ENCODE measurements at places on chromosomes 12 and 14.

DNA sequence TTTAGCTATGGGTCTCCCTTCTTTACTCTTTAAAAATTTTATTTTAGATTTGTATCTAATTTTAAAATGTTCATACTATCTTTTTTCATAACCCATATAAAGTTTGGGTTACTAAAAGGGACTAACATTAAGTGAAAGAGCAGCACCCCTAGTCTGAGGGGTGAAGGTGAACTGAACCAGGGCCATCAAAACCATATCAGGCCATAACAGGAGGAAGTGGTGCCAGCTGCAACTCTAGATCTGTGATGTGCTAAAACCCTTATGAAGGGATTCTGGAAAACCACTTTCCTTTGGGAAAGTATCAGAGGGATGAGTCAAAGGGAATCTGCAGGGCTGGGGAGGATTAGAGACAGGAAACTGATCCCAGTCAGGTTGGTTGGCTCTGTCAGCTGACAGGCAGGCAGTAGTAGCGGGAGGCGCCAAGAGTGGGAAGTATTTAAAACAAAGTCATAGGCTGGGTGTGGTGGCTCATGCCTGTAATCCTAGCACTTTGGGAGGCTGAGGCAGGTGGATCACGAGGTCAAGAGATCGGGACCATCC, 162.5 kb downstream of the PPM1H start:
- DNase-seq = peak; percentile 75

DNA sequence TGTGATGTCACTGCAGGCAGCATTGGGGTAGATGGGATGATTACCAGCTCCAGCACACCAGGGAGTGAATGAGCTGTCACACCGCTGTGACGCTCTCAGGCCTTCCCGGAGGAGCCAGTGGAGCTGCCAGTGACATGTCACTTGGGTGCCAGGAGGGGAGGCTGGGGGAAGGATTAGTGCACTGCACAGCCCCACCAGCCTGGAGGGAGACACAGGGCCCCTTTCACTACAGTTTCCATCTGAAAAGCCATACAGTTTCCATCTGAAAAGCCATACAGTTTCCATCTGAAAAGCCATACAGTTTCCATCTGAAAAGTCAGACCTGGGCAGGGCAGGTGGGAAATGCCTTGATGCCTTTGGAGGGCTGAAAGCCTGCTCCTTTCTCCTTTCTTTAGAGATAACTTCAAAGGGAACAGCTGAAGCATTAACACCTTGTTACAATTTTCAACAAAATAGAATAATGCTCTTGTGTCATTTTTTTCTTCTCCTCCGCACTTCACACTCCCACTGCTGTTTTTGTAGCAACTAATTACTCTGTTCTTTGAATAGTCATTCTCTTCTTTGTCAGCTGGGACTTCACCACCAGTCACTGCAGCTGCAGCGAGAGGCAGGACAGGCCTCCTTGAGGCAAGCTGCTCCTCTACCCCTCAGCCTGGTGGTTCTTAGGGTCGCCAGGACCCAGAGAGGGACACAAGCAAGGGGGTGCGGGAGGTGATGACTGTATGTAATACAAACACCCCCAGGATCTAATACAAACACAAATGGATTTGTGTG, 256.9 kb upstream of the RGS6 start:
- no peak for DNase-seq

DNA sequence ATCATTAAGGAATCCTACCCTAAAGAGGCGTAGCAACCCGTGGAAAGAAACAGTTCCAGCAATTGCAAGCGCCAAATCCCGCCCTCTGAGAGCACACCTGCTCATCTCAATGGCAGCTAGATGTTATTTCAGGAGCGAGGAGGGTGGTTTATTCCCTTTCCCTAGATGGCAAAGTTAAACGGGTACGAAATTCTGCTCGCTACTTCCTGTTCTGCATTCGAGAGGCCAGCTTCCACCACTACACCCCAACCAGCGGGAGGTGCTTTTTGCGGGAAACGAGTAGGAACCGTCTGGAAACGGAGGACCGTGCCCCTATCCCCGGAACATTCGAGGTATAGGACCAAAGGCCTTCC, 536 bp downstream of the VPS29 start:
- peak; percentile 25 for DNase-seq

DNA sequence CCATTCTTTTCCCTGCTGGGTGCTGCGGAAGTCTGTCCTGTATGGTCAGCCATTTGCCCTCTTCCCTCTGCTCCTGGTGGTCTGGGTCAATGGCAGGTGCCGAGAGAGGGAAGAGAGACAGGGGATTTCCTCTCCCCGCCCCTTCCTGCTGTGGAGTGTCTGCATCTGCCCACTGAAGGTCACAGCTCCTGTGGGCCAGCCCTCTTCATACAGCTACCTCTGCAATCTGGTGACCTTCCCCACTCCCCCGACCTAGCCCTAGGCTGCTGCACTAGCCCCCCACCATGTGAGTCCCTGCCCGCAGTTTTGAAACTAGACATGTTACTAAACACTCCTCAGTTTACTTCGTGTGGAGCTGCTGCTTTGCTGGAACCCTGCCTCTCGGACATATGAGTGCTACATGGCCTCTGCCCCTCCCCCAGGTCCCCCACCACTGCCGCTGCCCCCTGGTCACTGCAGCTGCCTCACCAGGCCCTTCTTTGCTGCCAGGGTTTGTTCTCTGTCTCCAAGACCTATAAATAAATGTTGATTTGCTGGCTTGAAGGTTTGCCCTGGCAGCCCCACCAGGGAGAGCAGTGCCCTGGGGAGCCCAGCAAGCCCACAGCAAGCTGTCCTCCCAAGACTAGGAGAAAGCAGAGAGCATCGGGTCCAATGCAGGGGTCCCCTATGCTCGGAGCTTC, 102.9 kb downstream of the DPF3 start:
- DNase-seq = no peak

- peak; percentile 75 for DNase-seq
Observed at GRCh38 chr14:68685419-68686204, 107.3 kb downstream of the ZFP36L1 start.

GRCh38 chr12:121713257-121713777, 765 bp downstream of the TMEM120B start:
- DNase-seq = no peak

- no peak for DNase-seq
Observed at GRCh38 chr14:42929806-42930480, 1323.3 kb downstream of the LRFN5 start.

DNA sequence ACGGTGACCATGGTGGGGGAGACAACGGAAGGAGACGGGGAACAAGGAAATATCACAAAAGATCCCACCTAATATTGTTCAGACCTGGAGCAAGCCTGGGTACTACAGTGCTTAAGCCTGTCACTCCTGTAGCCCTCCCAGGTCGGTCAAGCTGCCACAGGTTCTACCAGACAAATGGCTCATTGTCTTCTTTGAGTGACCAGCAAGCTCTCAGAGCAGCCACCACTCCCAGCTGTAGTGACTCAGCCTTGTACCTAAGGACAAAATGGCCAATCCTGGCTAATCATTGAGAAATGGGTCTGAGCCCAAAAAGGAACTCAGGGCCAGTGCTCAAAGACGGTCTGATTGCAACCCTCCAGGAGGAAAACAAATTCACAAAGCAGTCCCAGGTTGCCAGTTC, 238.4 kb upstream of the NOS1 start:
- DNase-seq = no peak

DNA sequence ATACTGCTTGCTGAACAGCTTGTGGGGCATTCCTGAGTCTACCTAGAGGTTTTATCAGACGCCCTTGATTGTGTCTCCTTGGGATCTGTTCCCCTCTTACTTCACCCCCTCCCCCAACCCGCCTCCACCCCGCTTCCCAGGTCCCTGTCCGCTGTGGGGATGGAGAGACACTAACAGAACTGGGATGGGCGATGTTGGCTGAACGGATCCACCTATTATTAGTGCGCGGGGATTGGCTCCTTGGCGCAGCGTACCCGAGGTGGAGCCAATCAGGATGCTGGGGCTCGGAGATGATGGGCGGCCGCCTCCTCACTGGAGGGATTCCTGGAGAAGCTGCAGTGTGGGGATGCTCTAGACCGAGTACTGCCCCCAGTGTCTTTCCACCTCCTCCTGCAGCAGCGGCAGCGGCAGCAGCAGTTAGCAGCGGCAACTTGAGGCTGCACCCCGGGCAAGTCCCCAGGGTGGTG, at the start of gene SYT1:
Gene SYT1 (plus strand): TSS at position 372 of the 467 bp plus-strand sequence.
- DNase-seq = peak; percentile 83

GRCh38 chr12:4272424-4273272, 914 bp upstream of the CCND2 start:
- DNase-seq = no peak

DNA sequence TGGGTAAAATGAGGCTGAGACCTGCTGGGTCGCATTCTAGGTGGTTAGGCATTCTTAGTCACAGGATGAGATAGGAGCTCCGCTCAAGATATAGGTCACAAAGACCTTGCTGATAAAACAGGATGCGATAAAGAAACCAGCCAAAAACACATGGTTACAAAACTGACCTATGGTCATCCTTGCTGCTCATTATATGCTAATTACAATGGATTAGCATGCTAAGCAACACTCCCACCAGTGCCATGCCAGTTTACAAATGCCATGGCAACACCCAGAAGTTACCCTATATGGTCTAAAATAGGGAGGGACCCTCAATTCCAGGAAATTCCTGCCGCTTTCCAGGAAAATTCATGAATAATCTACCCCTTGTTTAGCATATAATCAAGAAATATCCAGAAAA, 132.4 kb downstream of the BRMS1L start:
- no peak for DNase-seq

GRCh38 chr12:68481181-68481941, 129.3 kb upstream of the RAP1B start:
- DNase-seq = peak; percentile 50

- DNase-seq = no peak
Observed at GRCh38 chr14:80658733-80659132, 282.8 kb downstream of the CEP128 start.

- DNase-seq = no peak
Observed at GRCh38 chr14:98498019-98498885, 773.7 kb downstream of the BCL11B start.

DNA sequence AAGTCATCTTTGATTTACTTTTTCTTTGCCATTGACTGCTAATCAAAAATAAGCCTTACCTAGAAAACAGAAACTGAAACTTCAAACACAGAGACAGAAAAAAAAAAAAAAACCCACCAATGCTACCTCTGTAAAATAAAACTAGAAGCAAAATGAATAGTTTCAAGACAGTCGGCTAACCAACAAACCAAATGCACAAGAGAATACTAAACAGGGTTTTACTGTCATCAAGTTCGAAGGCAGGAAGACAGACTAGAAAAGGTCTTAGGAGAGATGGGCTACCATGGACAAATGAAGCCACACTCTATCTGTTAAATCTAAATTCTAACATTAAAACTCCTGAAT, 59.5 kb downstream of the SEL1L start:
- no peak for DNase-seq

DNA sequence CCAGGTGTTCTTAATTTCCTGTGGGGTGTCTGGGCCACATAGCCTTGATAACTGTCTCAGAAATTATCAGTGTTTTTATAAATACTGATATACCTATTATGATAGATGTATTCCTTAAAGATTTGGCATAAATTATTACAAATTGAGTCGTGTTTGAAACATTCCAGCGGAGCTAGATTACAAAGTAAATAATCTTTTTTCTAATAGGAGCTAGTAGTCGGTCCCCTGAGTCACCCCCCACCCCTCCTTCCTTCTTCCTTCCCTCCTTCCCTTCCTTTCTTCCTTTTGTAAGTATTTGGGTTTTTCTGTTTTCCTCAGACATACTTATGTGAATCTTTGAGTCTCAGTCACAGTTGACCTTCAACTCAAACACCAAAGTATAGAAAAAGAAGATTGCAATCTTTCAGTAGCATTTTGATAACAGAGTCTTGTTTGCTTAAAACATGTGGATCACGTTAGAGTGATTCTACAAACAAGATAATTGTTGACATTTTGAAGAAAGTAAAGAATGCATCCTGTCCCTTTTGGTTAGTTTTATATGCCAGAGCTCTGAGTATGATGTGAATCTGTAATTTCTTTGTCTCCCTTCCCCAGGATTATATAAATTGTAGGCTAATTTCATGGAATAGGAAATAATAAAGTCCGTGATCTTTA, 264.0 kb downstream of the FUT8 start:
- no peak for DNase-seq

DNA sequence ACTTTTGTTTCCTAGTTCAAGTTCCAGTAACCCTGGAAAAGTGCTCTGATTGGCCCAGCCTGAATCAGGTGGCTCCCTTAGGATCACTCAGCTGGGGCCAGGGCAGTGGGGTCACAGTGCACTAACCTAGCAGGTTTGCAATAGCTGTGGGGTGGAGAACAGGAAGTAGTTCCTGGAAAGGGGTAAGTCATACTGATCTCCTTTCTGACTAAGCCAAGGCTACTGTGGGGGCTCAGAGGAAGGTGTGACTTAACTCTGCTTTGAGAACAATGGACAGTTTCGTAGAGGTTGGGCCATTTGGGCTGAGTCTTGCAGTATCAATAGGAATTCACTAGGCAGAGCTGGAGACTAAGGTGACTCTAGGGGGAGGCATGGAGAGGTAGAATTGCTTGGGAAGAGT, 89.4 kb downstream of the KIF26A start:
- no peak for DNase-seq

GRCh38 chr12:31245822-31246469, 80.0 kb downstream of the SINHCAF start:
- DNase-seq = peak; percentile 15

- DNase-seq = no peak
Observed at GRCh38 chr14:105733081-105734065, 207.0 kb downstream of the TMEM121 start.

DNA sequence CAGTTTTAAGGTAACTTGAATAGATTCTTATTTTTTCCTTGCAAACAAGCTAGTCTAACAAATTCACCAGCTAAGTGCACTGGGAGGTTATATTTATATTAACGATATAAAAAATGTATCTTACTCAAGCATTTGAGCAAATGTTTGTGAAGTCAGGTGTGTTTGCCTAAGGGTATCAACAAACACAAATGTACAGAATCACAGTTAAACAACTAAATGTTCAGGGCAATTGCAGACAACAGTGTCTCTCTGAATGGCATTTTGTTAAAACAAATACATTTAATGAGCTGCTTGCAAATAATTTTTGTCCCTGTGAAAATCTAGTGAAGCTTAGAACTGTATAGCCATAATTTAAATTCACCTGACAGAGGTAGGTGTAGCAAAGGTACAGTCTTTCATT, 28.2 kb upstream of the FLRT2 start:
- no peak for DNase-seq

DNA sequence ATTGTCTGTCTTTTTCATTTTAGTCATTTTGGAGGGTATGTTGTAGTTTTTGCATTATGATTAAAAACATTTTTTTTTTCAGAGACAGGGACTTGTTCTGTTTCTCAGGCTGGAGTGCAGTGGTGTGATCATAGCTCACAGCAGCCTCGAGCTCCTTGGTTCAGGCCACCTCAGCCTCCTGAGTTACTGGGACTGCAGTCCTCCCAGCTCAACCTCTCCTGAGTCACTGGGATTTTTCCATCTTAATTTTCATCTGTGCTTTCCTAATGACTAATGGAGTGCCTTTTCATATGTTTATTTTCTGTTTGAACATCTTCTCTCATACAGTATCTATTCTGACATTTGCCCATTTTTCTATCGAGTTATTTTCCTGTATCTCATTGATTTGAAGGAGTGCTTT, 52.6 kb downstream of the DYRK2 start:
- DNase-seq = no peak

GRCh38 chr12:128690641-128691040, 133.1 kb downstream of the SLC15A4 start:
- no peak for DNase-seq

GRCh38 chr12:130879781-130880389, 8.0 kb downstream of the RAN start:
- no peak for DNase-seq

GRCh38 chr14:76293221-76293620, 82.7 kb upstream of the ESRRB start:
- no peak for DNase-seq

- no peak for DNase-seq
Observed at GRCh38 chr14:62670526-62670925, 374.7 kb downstream of the KCNH5 start.

Data from fibroblast of upper back skin (primary cell).